Right ventricle myocardium superior (tissue), 1 donor: ENCODE measurements at places on chromosomes 13 and 19.

- DNase-seq, result no peak
Measured at GRCh38 chr19:10317045-10317856, 1.4 kb upstream of the FDX2 start.

GRCh38 chr13:66214467-66214866, 1015.7 kb downstream of the PCDH9 start:
- no peak for DNase-seq

GRCh38 chr13:106110241-106110855, 425.1 kb downstream of the EFNB2 start:
- no peak for DNase-seq

GRCh38 chr19:34482380-34483250, 1.1 kb downstream of the WTIP start:
- DNase-seq, result no peak

GRCh38 chr19:35629332-35629633, 447 bp downstream of the RBM42 start:
- no peak for DNase-seq
